WTC11 (cell line): ENCODE measurements at places on chromosomes 2 and 18.

DNA sequence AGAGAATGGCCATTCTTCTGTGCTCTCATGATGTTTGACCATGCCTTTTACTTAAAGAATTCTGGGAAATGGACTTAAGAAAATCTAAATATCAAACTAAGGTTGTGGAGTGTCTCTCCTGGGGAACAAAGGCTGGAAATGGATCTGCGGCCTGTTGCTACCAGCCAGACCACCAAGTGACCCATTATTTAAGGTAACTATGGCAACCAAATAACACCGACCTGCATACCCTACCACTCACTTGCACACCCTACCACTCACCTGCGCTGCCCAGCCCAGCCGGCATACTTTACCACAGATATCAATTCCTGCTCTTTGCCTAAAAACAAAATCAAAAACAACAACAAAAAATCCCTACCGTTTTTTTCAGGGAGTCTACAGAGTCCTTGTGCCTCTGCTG lies 203.2 kb downstream of the NBAS start:
- no peak for DNase-seq

GRCh38 chr2:134287323-134287722 lies 33.5 kb downstream of the MGAT5 start:
- DNase-seq = no peak

- no peak for DNase-seq
These were observed 8.9 kb upstream of the CHRNA1 start for GRCh38 chr2:174773215-174773614.

- no peak for DNase-seq
These were observed 961 bp downstream of the GEN1 start for GRCh38 chr2:17754773-17755425.

- DNase-seq = no peak
These were observed 714.5 kb downstream of the PLCL1 start for GRCh38 chr2:198518935-198519334.
